ENCODE measurements at places on chromosomes 5 and 9.

DNA sequence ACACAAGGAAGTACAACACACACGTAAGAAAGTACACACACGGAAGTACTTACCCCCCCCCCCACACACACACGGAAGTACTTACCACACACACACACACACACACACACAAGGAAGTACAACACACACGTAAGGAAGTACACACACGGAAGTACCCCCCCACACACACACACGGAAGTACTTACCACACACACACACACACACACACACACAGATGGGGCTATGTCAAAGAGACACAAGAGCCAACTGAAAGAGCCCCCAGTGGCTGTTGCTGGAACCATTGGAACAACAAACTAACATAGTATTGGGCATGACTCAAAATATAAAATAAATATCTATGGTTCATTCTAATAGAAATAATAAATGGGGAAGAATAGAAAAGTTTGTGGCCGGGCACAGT lies 4.9 kb upstream of the MAPK9 start:
- no peak for DNase-seq

DNA sequence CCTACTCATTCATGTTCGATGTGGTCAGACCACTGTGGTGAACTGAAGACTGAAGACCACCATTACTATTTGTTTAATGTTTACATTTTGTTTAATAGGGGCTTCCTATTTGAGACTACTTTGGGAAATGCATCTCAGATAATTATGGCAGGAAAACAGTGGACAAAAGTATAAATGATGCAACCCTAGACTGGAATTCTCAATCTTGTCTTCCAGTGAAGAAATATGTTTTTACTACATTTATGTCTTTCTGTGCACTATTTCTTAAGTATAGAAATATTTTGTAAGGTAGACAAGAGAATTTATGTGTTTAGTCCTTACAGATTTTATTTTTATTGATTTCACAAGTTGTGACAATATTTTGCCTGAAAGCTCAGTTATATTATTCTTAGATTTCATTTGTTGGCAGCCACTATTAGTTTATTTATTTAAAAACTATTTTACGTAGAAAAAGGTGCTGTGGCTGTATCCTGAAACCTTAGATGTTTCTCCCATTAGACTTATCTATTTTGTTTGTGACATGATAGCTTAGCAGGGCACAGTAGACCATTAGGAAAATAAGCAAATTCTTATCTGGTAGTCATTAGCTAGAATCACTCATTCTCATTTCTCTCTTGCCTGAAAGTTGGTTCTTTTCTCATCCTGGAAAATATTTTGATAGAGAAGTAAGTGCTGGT lies 39.4 kb upstream of the MRPS30 start:
- DNase-seq: no peak

- DNase-seq: no peak
Measured at GRCh38 chr9:981491-981898, 5.0 kb downstream of the DMRT3 start.

DNA sequence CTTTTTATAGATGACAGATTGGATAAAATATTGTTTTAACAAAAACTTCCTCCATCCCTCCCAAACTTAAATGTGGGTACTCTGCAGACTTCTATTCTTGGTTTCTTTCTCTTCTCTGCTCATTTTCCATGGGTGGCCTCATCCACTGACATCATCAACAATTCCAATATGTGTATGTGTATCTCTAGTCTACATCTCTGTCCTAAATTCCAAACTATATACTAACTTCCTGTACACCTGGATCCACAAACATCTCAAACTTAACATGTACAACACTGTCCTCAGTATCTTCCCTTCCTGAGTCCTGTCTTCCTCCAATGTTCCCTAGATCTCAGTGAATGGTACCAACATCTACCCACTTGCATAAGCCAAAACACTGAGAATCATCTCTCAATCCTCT lies 28.5 kb upstream of the CDK5RAP2 start:
- no peak for DNase-seq

GRCh38 chr5:14595891-14596290 lies 14.3 kb downstream of the OTULINL start:
- DNase-seq: no peak

- no peak for DNase-seq
Measured at GRCh38 chr9:114588210-114588609, 641 bp downstream of the ATP6V1G1 start.

- DNase-seq: no peak
Measured at GRCh38 chr5:78720997-78721396, 72.4 kb upstream of the LHFPL2 start.

- DNase-seq: no peak
Measured at GRCh38 chr9:108662091-108662875, 193.5 kb downstream of the ACTL7B start.

- no peak for DNase-seq
Measured at GRCh38 chr5:464446-464842, 21.5 kb downstream of the EXOC3 start.

- no peak for DNase-seq
Measured at GRCh38 chr5:14672484-14673394, 8.2 kb downstream of the OTULIN start.

DNA sequence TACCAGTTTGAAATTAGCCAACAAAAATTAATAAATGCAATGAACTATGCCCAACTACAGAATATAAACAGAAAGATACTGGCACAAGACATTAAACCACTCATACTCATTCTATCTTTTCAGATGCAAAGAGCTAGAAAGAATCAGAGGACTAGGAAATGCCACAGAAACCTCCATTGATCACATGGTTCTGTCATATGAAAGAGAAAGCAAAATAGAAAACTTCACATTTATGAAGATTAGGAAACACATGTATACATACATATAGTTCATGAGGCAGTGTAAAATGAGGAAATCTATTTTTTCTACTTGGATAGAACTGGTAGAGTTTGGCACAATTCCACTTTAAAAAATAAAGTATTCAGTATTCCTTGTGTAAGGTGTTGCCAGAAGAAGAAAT lies 275.1 kb upstream of the PTGER4 start:
- no peak for DNase-seq

- no peak for DNase-seq
Measured at GRCh38 chr9:120610975-120611689, 31.2 kb upstream of the CDK5RAP2 start.
